Left lung (tissue), 14 donors: ENCODE measurements at places on chromosomes 3 and 15. TPM values are rescaled to one million over a fixed set of nuclear protein-coding genes. Genes with fewer than 3 reads are reported as not detected.

- DNase-seq = no peak
Measured at GRCh38 chr3:127114337-127115070, 78.4 kb upstream of the PRR23E start.

GRCh38 chr3:99498550-99499234 lies 139.7 kb upstream of the COL8A1 start:
- no peak for DNase-seq

The RRP9 gene
- total RNA-seq = 14.5 TPM

- no peak for DNase-seq
Measured at GRCh38 chr3:16069149-16069922, 105.1 kb upstream of the GALNT15 start.

The CYP1A2 gene
- total RNA-seq = not detected

GRCh38 chr3:111863942-111864694 lies 5.1 kb downstream of the PHLDB2 start:
- no peak for DNase-seq

GRCh38 chr3:89179355-89180001 lies 72.1 kb downstream of the EPHA3 start:
- no peak for DNase-seq

The SMCO1 gene
- not detected for total RNA-seq

GRCh38 chr3:98600412-98601095 lies 7.1 kb upstream of the CPOX start:
- no peak for DNase-seq

- peak; percentile 82 for DNase-seq
Measured at GRCh38 chr15:63497642-63498467, 6.5 kb upstream of the USP3 start.

DNA sequence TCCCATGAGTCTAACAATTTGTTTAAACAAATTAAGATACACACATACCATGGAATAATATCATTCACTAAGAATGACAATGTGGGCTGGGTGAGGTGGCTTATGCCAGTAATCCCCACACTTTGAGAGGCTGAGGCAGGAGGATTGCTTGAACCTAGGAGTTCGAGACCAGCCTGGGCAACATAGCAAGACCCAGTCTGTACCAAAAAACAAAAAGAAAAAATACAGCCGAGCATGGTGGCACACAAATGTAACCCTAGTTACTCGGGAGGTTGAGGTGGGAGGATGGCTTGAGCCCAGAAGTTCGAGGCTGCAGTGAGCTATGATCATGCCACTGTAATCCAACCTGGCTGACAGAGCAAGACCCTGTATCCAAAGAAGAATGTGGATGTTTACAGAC lies 4.0 kb upstream of the ZNF710 start:
- no peak for DNase-seq

The COLQ gene
- total RNA-seq = 1.9 TPM

DNA sequence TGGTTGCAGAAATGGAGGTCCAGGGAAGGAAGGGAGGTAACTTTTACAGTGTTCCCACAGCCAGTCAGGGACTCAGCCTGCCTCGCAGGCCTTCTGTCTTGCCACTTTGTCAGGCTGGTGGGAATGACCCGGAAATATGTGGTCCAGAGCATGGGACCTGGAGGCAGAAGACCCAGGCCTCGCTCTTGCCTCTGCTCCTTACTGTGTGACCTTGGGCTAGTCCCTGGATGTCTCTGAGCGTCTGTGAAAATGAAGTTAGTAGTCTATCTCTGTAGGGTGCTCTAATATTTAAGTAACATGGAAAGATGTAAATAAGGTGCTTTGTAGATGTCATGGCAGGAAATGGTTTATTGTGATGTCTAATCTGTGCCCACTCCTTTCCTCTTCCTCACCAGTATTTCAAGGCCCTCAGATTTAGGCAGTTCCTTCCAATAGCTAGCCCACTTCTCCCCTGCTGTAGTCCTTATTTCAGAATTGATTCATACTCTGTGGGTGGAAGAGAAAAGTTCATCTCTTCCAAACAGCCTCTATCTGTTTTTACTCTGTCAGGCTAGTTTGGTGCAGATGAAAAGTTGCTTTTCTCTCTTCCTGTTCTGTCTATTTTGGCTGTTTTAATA lies 9.1 kb downstream of the CORO2B start:
- DNase-seq = no peak

DNA sequence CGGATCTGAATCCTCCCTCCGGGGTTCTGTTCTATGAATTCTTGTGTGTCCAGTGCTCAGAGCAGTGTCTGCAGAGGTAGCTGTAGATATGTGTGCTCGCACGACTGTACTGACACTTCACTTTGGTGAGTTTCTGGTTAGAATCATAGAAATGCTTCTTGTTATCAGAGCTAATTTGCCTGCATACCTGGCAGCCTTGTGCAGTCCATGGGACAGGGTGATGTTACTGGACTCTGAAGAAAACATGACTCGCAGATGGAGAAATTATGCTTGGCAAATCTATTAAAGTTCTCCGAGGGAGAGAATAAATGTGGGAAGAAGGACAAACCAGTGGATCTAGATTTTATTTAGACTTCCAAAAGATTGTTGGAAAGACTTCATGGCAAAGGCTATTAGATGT lies 12.2 kb downstream of the CGNL1 start:
- no peak for DNase-seq

DNA sequence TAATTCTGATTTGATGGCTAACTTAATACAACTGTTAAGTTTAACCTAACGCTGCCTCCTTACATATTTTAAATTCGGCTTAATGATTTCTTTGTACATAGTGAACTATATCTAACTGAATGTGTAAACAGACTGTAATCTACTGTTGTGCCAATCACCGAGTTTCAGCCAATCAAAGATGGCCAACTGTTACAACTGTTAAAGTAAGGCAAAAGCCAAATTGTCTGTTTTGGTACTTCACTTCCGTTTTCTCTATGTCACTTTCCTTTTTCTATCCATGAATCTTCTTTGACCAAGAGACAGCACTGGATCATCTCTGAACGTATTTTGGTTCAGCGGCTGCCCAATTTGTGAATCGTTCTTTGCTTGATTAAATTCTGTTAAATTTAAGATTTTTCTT lies 137.0 kb downstream of the LMLN start:
- no peak for DNase-seq

DNA sequence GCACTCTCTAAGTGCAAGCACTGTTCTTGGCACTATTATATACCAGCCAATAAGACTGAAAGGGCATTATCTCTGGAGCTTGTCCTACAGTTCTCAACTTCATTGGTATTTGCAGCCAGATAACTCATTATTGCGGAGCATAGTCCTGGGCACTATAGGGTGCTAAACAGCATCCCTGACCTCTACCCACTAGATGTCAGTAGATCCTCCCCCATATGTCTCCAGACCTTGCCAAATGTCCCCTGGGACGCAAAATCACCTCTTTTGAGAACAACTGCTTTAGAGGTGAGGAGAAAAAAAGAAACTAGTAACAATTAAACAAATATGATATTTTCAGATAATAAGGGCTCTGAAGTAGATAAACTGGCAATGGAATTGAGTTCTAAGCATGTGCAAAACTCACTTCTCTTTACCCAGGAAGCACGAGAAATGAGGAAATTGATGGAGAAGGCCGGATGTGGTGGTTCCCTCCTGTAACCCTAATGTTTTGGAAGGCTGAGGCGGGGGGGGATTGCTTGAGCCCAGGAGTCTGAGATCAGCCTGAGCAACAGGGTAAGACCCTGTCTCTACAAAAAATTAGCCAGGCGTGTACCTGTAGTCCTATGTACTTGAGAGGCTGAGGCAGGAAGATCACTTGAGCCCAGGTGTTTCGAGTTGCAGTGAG lies 61.4 kb downstream of the FRMD4B start:
- no peak for DNase-seq

GRCh38 chr15:73937726-73938125 lies 11.5 kb downstream of the LOXL1 start:
- DNase-seq = no peak

- DNase-seq = no peak
Measured at GRCh38 chr15:89903858-89904130, 9.0 kb downstream of the ARPIN start.

GRCh38 chr3:69012800-69013252 lies 658 bp downstream of the EOGT start:
- peak; percentile 62 for DNase-seq

- no peak for DNase-seq
Measured at GRCh38 chr15:52652984-52653383, 26.2 kb downstream of the ATOSA start.

DNA sequence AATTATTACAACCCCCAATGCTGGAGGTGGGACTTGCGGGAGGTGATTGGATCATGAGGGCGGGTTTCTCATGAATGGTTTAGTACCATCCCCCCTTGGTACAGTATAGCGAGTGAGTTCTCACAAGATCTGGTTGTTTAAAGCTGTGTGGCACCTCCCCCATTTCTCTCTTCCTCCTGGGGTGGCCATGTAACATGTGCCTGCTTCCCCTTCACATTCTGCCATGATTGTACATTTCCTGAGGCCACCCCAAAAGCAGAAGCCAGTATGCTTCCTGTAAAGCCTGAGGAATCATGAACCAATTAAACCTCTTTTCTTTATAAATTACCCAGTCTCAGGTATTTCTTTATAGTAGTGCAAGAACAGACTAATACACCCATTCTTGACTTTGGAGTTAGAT lies 20.3 kb upstream of the PROK2 start:
- DNase-seq = no peak

DNA sequence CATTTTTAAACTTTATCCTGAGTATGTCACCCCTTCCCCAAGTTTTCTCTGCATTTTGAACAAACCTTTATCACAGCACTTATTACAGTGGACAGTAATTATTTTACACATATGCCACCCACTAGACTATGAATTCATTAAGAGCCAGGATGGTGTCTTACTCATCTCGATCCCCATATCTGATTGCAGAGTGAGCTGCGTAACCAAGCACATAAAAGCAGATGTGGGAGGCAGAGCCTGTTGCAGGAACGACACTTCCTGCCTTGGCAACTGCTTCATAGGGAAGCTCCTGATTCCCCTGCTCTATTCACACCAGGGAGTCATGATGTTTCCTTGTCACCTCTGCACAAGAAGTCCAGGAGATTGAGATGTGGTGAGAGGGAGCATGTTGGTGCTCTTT lies 91.1 kb downstream of the MINAR1 start:
- no peak for DNase-seq

The ALS2CL gene
- total RNA-seq = 45.4 TPM

- DNase-seq = no peak
Measured at GRCh38 chr3:183279371-183279770, 26.3 kb downstream of the B3GNT5 start.

The TPRG1 gene
- total RNA-seq = 12.8 TPM

GRCh38 chr3:131960324-131960723 lies 74.5 kb downstream of the CPNE4 start:
- no peak for DNase-seq

The DUOX1 gene
- 198 TPM for total RNA-seq

DNA sequence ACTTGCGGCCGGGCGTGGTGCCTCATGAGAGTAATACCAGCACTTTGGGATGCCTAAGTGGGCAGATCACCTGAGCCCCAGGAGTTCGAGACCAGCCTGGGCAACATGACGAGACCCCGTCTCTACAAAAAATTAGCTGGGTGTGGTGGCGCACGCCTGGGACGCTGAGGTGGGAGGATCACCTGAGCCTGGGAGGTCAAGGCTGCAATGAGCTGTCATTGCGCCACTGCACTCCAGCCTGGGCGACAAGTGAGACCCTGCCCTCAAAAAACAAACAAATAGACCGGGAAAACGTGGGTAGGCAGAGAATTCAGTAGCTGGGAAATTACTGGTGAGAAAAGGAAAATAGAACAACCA lies 667 bp downstream of the UMPS start:
- no peak for DNase-seq

GRCh38 chr3:149813367-149814281 lies 609 bp downstream of the RNF13 start:
- peak; percentile 61 for DNase-seq
